Colonic mucosa (tissue), 4 donors: ENCODE measurements at places on chromosomes 6 and 20. TPM values are rescaled to one million over a fixed set of nuclear protein-coding genes. Genes with fewer than 3 reads are reported as not detected.
A peak's percentile ranks its signal among the peaks of the same experiment; 100 is the strongest.

- DNase-seq, result no peak
These were observed 31.9 kb upstream of the SYNCRIP start for GRCh38 chr6:85674604-85675003.

GRCh38 chr6:47242483-47243386 lies 67.0 kb downstream of the TNFRSF21 start:
- peak; percentile 92 for DNase-seq

GRCh38 chr6:86723151-86723550 lies 214.2 kb upstream of the HTR1E start:
- no peak for DNase-seq

- DNase-seq, result peak; percentile 19
These were observed 172.8 kb downstream of the TINAG start for GRCh38 chr6:54481091-54481490.

Gene RBBP8NL
- total RNA-seq, result 5.9 TPM
